Stimulated activated CD8-positive, alpha-beta memory T cell treated with anti-CD3 and anti-CD28 coated beads, Interleukin-4, amount 100 ng/mL, for 24 hours (primary cell): ENCODE measurements at places on chromosomes 12 and 14.
A peak's percentile ranks its signal among the peaks of the same experiment; 100 is the strongest.

GRCh38 chr14:89534902-89535685 is 118.1 kb upstream of the FOXN3 start:
- DNase-seq, result no peak

DNA sequence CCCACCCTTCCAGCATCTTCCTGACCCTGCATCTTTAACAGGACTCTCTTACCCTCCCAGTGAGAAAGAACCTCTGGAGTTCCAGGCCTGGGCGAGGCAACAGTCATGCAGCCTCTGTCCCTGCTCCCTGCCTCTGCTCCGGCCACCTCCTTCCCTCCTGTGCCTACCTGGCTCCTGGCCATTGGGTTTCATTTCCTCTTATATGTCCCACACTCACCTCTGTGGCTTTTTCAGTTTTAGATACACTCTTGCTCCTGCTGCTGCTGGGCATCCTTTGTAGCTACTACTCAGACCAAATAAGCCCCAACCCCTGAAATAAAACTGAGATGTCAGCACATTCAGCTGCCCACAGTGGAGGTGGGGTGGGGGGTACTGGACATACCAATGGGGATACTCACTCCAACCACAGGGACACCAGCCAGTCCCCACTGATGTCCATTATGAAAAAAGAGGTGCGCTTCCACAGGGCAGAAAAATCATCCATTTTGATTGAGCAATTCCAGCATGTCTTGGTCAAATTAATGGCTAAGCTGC is 99.1 kb upstream of the NRXN3 start:
- no peak for DNase-seq

DNA sequence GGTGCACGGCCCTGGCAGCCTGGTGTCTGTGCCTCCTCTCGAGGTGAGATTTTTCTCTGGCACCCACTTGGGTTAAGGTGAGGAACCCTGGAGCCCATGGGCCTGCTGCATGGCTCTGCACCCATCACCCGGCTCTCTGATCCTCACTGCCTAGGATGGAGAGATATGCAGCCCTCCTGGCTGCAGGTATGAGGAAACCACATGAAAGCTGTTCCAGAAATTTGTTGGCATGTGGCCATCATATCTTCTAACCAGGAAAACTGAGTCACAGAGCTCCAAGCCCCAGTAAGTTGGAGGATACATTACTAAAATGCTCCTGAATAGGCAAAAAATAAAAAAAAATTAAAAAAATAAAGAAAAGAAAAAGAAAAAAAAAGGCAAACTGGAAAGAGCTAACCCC is 39.3 kb upstream of the DDX11 start:
- no peak for DNase-seq

DNA sequence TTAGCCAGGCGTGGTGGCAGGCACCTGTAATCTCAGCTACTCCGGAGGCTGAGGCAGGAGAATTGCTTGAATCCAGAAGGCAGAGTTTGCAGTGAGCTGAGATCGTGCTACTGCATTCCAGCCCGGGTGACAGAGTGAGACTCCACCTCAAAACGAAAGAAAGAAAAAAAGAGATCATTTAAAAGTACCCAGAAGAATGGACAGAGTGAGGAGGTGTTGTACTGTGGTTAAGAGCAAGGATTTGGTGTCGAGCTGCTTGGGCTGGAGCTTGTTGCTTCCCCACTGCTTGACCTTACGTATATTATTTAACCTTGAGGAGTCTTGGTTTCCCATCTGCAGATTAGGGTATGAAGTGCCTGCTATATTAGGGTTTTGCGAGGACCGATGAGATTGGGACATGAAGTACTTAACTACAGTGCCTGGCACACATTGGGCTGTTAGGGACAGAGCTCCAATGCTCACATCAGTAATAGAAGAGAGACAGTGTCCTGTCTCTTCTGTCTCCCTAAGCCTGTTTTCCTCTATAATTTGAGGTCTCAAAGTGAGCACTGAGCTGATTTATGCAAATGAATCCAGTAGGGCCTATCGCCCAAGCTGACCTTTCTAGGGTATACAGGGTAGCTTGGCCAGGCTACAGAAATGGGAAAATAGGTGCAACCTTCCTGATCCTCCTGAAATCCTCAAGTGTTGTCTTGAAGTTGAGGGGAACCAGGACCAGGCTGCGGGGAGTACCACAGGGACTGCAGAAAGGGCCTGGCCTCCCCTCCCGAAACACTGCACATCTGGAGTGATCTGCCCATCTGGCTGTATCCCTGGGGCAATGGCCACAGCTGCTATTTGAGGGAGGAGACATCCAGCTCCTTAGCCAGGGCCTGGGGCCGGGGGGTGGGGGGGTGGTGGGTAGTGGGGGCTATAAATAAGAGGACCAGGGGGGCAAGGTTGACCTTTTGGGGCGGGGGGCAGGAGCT is 8.6 kb upstream of the HDAC7 start:
- no peak for DNase-seq

GRCh38 chr14:91931478-91932088 is 15.9 kb downstream of the FBLN5 start:
- DNase-seq, result no peak

- DNase-seq, result peak; percentile 7
Measured at GRCh38 chr12:46267825-46268582, 839 bp downstream of the SLC38A1 start.

DNA sequence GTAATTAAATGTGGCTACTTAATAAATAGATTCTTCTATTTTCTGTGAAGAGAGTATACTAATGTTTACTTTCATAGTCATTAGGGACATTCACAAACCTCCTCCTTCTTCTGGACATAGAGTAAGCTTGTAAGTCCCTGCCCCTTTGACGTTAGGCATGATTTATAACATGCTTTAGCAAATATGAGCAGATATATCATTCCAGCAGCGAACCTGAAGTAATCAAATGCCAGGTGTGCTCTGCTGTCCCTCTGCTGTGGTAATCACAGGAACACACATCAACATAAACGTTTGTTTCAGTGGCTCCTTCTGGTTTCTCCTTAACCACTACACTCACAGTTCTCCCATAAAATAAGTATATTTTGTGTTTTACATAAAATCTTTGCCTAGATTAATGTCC is 961.8 kb downstream of the FLRT2 start:
- DNase-seq, result no peak

GRCh38 chr12:13536219-13536910 is 339.8 kb downstream of the EMP1 start:
- DNase-seq, result no peak
